ENCODE measurements at places on chromosomes 5 and 9. TPM values are rescaled to one million over a fixed set of nuclear protein-coding genes. Genes with fewer than 3 reads are reported as not detected.

The MRPL22 gene
- polyA plus RNA-seq: 18.8 TPM

The ANKRD31 gene
- 0.09 TPM for polyA plus RNA-seq

The FRRS1L gene
- not detected for polyA plus RNA-seq

The TIMD4 gene
- 0.16 TPM for polyA plus RNA-seq

The BTNL9 gene
- polyA plus RNA-seq: 40.7 TPM

DNA sequence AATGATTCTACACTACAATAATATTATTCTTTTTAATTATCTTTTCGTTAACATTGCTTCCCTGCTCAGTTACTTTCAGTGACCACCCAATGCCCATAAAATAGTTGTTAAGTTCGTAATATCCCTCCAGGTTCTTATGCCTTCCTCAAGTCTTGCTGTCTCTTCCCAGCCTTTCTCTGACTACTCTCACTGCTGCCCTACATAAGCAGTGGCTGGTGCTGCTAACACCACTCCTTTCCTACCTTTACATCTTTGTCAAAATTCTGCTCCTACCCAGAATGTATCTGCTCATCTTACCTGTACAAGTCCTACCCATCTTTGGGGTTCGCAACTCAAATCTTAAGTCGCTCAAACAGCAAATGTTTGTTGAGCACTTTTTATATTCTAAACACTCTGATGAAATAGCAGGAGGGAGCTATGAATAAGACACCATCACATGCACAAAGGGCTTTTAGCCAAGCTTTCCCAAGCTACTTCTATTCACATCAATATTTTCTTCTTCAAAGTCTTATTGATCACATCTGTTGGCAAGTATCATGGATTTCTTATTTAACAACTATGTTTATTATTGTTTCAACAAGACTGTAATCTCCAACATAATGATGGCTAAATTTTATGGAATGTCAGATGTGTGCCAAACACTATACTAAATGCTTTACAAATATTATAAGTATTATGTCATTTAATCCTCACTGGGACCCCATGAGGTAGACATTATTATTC, 29.5 kb downstream of the SLC25A46 start:
- DNase-seq: no peak

DNA sequence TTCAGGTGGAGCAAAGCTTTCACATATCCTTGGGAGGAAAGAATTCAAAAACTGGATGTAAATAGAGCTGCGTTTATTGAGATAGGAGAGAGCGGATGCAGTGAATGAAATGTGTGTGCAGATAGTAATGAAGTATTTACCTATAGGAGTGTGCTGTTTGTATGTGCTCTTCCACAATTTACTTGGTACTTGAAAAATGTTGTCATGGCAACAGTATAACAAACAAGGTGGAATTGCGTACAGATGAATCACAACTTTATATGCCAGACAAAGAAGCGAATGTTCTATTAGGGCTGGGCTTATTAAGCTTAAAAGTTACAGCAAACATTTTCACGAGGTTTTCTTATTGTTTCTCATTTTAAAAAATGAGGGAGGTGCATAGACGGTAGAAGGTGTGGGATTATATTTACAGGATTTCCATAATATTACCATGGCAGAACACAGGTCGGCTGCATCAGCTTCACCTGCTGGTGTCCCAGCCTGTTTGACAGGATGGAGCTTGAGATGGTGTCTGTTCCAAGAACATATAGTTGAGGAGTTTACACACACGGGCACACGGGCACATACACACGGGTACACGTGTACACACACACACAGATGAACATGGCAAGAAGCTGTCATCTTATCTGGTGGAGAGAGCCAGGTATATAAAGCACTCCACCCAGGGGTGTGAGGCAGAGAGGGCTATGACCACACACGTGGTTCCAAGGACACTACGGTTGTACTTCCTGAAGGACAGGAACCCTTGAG, 155.7 kb downstream of the RMI1 start:
- no peak for DNase-seq

DNA sequence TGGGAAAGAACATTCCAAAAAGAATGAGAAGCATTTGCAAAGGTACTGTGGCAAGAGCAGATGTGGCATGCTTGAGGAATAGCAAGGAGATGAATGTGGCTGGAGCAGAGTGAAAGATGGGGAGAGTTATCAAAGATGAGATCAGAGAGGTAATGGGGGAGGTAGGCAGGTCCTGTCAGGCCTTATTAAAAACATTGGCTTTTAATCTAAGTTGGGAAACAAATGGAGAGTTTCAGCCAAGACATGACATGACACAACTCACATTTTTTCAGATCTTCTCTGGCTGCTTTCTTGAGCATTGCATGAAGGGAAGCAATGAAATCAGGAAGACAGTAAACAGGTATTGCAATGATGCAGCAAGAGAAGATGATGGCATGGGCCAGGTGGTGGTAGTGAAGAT, 120.3 kb downstream of the MUSK start:
- no peak for DNase-seq

DNA sequence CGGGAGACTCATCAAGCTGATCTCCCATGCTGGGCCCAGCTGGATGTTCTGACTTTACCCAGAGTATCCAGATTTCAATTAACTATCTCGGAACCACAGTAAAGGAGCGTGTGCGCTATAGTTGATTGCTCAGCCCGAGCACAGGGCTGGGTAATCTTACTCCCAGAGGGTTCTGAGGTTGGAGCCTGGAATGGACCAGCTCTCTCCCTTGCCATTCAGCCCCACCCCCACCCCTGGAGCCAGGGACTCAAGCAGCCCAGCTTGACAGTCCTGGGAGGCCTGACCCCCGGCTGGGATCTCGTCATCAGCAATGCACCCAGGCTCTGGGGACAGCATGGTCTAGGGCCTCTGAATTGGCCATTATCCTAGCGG, 23.7 kb upstream of the PTGES start:
- DNase-seq: no peak

DNA sequence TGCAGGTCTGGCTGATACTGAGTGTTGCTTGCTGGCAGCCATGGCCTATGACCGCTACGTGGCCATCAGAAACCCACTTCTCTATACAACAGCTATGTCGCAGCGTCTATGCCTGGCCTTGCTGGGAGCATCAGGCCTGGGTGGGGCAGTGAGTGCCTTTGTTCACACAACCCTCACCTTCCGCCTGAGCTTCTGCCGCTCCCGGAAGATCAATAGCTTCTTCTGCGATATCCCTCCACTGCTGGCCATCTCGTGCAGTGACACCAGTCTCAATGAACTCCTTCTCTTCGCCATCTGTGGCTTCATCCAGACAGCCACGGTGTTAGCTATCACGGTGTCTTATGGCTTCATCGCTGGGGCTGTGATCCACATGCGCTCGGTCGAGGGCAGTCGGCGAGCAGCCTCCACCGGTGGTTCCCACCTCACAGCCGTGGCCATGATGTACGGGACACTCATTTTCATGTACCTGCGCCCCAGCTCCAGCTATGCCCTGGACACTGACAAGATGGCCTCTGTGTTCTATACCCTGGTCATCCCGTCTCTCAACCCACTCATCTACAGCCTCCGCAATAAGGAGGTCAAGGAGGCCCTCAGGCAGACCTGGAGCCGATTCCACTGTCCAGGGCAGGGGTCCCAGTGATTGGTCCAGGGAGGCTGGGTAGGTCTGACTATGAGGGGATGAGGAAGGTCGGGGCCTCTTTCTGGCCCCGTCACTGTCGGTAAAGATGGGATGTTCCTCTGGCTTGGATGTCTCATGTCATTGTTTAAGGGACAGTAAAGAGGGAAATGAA, 718 bp downstream of the OR5C1 start:
- DNase-seq: no peak

DNA sequence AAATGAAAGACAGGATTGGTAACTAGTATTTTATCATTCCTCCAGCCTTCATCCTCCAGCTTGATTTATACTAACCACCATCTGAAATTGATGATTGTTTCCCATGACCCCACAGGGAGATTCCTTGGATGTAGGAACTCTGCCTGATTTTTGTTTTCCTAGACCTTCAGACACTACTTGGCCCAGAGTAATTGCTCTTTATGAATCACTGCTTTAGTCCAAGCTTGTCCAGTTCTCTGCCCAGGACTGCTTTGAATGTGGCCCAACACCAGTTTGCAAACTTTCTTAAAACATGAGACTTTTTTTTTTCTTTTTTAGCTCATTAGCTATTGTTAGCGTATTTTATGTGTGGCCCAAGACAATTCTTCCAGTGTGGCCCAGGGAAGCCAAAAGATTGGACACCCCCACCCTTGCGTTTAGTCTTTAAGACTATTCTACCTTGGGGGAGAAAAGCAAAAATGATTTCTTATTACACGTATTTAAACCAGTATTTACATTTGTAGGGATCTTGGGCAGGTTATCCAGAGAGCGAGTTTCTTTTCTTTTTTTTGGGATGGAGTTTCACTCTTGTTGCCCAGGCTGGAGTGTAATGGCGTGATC, 18.4 kb downstream of the BASP1 start:
- no peak for DNase-seq

- DNase-seq: no peak
Observed at GRCh38 chr5:74519679-74520078, 120.8 kb downstream of the ENC1 start.

DNA sequence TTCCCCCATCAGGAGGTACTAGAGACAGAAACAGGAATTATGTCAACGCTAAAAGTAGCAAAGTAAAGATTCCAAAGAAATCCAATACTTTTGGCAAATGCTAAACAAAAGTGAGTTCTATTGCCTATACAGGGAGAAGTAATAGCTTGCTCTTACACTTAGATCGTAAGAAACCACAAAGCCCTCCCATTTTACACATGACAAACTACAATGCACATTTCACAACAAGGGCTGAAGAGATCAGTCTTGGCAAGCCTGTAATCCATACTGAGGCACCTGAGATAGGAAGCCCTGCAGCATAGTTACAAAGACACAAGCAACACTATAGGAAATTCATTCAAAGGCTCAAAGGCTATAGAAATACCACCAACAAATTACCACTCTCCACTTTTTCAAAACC, 7.7 kb downstream of the HNRNPK start:
- no peak for DNase-seq

GRCh38 chr5:63878788-63879187, 83.5 kb downstream of the HTR1A start:
- DNase-seq: no peak

GRCh38 chr5:56206126-56206910, 26.8 kb downstream of the ANKRD55 start:
- no peak for DNase-seq

DNA sequence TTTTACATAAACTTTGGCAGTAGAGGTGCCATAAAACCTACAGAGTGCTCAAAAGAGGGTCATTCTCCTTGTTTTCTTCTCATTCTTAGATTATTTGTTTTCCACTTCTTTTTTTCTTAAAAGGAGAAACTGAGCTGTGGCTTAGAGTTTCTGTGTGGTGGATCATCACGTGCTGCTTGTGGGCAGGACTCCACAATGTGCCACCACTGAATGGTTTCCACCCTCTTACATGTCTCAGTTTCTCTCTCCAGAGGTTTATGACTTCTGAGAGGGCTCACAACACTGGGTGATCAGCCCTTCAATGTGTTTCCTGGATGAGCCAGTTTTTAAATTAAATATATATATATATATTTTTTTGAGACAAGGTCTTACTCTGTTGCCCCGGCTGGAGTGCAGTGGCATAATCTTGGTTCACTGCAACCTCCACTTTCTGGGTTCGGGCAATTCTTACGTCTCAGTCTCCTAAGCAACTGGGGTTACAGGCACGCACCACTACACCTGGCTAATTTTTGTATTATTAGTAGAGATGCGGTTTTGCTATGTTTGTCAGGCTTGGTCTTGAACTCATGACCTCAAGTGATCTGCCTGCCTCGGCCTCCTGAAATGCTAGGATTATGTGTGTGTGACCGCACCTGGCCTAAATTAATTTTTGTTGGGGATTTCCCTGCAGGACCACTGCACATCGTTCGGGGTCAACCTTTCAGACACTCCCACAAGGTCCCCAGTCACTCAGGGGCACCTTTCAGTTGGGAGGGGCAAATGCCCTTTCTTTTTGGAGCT, 3.1 kb upstream of the UNC13B start:
- no peak for DNase-seq

DNA sequence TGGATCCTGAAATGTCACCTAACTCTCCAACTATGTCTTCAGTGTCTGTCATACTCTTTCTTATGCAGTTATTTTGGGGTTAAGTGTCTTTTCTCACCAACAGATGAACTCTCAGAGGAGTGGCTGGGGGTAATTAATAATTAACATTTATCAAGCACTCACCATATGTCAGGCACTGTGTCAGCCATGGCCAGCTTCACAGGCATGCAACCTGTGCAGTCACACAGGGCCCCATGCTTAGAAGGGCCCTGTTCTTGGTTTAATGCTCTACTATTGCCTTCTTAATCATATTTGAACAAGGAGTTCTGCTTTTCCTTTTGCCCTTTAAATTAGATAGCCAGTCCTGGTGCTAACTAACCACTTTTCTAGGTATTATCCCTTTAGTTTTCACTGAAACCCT, 3.4 kb upstream of the GRPEL2 start:
- DNase-seq: no peak

- DNase-seq: no peak
Observed at GRCh38 chr5:150549735-150550134, 41.8 kb downstream of the NDST1 start.

DNA sequence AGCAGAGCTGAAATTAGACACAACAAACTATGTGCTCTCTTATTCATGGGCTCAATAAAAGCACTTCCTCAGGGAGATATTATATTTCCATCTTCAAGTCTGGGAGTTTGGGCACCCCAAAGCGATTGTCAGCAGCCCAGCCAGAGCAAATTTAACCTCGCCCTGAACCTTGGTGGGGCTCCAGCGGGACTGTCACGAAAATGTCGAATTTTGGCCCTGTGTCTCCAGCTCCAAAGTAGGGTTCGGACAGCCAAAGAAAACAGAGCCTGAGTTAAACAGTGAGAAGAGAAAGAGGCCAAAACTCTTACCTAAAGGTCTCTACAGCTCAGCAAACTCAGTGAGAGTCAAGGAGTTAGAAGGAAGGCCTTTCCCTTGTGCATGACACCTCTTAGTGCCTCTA, 432.9 kb downstream of the SPATA31D1 start:
- DNase-seq: no peak

DNA sequence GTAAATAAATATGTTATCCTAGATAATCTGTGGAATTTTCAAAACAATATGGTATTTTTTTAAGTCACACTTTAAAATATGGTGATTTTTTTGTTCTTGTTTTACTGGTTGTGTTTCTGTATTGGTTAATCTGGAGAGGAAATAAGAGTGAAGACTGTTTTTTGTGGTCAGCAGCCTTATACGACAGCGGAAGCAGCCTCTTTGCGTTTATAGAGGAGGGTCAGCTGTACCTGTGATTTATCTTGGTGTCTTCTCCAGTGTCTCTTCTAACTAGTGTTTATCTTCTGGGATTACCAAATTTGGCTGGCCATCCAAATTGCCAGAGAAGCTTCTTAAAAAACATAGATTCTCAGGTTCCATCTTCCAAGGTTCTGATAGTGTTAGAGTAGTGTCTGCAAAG, 58.7 kb downstream of the ICE1 start:
- no peak for DNase-seq

DNA sequence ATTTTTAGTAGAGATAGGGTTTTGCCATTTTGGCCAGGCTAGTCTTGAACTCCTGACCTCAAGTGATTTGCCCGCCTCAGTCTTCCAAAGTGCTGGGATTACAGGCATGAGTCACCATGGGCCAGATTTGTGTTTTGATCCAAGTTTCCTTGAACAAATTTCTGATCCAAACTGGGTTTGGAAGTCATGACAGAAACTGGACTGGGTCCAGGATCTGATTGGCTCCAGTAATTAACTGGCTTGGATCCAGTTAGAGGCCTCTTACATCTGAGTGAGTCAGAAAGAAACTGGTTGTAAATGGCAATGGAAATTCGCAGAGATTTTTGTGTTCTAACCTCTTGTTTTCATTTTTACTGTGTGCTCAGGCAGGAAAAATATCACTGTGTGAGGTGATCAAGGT, 141.6 kb downstream of the SLC25A46 start:
- no peak for DNase-seq

- DNase-seq: peak; percentile 49
Observed at GRCh38 chr9:123201083-123201482, 67.3 kb downstream of the STRBP start.

Data from B cell (primary cell).